Stimulated activated CD8-positive, alpha-beta memory T cell treated with anti-CD3 and anti-CD28 coated beads, Interleukin-15, amount 100 ng/mL, for 4 hours (primary cell): ENCODE measurements at places on chromosomes 6 and 20.

- DNase-seq, result no peak
Measured at GRCh38 chr20:12057778-12058177, 140.1 kb downstream of the BTBD3 start.

DNA sequence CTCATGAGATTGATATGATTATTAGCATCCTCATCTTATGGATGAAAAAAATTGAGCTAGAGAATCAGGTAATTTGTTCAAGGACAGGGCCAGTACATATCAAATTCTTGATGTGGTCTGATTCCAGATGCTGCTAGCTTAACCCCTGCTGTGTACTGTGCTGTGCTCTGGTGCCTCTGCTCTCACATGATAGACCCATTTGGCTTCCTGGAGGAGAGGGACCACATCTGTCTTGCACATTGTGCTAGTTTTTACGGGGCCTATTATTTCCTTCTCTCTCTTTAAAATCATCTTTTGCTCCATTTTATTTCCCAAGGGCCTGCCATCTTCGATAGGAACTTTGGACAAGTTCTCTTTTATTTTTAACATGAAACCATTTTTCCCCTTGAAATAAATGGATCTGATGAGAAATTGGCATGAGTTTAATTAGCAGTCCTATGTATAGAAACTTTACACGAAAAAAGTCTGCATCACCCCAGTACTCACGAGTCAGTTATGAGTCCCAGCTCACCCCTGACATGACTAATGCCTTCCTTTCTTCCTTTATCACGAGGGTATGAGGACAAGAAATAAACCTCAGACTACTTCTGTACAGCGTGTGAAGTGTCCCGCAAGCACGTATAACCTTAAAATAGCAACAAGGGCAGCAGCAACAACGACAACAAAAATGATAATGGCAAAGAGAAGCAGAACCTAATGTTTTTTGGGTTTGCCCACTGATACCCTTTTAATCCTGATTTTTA is 26.5 kb downstream of the CD109 start:
- DNase-seq, result no peak

DNA sequence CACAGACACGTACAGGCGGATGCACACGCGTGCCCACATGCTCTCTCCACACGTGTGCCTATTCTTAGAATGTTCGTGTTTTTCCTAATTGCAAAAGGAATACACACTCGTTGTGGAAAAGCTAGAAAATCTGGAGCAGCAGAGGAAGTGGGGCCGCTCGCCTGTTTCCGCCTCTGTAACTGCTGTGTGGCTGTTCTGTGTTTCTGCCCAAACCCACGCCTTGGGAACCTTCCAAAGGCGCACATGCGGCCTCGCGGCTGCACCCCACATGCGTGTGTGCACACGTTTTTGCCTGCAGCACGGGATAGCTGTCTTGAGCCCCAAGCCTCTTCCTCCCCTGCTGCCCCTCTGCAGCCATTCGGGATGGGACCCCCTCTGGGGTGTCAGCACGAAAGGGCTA is 12.2 kb downstream of the SLC17A9 start:
- no peak for DNase-seq

DNA sequence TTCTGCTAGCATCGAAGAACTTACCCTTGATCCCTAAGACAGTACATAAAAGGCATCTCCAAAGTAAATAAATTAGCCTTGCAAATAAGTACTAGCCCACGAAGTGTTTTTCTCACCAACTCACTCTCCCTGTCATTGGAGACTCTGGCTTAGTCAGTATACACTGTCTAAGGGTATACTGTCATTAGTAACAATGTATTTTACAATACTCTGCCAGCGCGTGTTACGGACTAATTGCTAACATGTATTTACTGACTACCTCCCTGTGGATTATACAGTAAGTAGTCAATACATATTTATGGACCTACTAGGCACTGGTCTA is 72.1 kb downstream of the NFATC2 start:
- no peak for DNase-seq

DNA sequence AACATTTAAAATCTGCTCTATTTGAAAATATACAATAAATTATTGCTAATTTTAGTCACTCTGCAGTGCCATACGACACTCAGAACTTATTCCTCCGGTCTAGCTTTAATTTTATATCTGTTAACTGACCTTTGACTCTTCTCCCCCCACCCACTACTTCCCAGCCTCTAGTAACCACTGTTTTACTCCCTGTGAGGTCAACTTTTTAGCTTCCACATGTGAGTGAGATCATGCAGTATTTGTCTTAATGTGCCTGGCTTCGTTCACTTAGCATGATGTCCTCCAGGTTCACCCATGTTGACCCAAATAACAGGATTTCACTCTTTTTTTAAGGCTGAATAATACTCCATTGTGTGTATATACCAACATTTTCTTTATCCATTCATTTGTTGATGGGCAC is 80.8 kb downstream of the RPP40 start:
- DNase-seq, result no peak

- no peak for DNase-seq
Measured at GRCh38 chr6:144578385-144579350, 293.5 kb downstream of the UTRN start.

- no peak for DNase-seq
Measured at GRCh38 chr6:73866305-73866704, 170.3 kb downstream of the CD109 start.

DNA sequence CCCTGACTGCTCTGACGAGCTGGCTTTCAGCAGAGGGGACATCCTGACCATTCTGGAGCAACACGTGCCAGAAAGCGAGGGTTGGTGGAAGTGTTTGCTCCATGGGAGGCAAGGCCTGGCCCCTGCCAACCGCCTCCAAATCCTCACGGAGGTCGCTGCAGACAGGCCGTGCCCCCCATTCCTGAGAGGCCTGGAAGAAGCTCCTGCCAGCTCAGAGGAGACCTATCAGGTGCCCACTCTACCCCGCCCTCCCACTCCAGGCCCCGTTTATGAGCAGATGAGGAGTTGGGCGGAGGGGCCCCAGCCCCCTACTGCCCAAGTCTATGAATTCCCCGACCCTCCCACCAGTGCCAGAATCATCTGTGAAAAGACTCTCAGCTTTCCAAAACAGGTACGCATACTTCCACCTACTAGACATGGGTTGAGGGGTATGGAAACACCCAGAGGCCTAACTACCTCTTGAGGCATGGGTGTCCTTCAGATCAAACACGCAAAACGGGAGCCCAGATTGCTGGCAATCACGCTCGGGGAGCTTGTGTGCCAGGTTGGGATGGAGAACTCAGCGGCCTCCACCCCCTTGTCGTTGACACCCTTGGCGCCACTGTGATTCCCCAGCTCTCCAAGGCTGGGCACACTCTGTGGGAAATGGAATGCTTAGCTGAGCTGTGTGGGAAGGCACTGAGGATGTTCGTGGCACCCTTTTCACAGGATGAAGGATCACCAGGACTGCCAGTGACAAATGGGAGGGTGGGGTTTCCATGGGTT is 25.3 kb downstream of the CASS4 start:
- DNase-seq, result no peak

- DNase-seq, result no peak
Measured at GRCh38 chr6:68186870-68187269, 448.2 kb upstream of the ADGRB3 start.

- no peak for DNase-seq
Measured at GRCh38 chr20:35302421-35303335, 10.5 kb upstream of the FAM83C start.

- DNase-seq, result no peak
Measured at GRCh38 chr6:168774381-168774780, 333.4 kb downstream of the SMOC2 start.

DNA sequence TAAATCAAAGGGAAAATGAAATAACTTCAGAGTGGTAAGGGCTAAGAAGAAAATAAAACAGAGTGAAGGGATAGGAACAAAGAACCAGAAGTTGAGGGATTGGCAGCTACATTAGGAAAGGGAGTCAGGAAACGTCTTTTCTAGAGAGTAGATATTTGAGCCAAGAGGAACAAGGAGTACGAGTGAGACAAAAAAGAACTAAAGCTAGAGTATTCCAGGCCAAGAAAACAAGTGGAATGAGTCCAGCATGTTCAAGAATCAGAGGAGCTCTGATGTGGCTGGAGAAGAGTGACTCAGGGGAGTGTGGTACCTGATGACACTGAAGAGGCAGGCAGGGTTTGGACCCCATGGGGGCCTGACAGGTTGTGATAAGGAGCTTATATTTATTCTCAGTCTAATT is 66.3 kb downstream of the CEP162 start:
- DNase-seq, result no peak

DNA sequence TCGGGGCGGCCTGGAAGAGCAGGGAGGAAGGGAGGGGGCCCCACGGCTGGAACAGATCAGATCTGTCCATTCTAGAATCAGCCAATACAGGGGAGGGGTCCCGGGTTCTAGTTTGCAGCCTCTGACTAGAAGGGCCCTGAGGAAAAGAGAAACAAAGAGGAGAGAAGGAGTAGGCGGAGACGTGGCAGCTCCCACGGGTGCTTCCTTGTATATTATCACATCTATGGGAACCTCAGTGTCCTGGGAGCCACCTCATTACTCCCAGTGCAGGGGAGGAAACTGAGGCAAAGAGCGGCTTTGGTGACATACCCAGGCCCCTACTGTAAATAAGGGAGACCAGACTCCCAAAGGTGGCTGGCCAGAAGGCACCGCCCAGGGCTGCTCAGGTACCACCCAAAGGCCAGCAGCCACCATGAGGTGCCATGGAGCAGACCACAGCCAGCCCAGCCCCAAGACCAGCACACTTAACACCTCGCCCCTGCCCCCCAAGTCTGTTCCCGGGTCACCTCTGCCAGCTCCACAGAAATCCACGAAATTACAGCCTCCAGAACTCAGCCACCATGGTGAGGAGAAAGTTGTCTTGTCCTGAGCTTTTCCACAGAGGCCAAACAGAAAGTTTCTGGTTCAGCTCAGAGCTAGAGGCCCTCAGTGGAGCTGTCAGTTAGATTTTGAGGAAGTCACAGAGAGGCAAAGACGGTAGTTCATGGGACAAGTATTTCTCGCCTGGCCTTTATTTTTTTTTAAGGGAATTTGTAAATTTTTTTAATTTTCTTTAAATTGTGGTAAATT is 2.1 kb downstream of the ZC3H12D start:
- no peak for DNase-seq

DNA sequence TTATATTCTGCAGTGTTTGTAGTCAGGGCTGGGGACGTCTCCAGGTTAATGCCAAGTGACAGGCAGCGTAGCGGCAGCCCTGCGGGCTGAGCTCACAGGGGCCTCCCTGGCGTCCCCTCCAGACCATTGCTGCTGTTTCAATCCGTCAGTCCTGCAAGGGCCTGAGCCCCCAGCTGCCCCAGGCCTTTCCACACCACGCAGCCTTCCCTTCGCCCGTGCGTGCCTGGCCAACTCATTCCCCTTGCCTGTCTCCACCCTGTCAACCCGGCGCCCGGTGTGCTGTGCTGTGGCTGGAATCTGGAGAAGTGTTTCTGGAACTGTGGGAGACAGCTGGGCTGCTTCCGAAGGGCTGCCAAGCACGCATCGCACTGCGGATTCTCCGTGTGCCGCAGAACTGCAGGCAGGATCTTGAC is 11.9 kb downstream of the BHLHE23 start:
- DNase-seq, result no peak
